ENCODE measurements at places on chromosomes 3 and 15.

DNA sequence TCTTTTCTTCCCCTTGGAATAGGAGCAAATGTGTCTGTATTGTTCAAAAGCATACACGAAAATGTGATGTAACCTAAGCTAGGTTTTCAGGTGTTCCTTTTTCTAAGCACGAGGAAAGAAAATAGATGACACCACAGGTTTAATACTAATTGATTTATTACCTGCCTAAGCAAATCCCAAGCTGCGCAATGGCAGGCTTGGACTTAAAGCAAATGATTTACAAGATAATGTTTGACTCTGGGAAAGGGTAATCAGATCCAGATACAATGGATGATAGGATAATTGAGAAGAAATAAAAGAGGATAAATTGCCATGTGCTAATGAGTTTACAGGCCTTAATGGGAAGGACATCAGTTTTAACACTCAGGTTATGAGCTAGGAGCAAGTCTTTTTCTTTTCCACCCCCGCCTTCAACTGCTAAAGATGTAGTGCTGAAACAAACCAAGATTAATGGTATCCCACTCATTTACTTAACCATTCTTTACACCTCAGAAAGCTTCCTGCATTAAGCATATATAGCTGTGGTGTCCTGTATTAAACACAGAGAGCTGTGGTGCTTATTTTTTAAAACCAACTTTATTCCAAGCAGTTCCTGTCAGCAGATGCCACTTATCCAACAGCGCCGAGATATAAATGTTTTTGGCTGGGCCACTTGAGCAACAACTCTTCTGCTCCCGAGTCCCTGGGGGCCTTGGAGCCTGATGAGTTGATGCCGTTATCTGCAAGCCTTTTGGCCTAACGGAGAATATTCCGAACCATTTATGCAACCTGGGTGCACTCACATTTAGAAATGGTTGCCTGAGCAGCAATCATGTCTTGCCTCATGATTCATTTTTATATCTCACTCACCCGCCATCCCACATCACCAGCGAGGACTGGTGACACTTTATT, 205.5 kb downstream of the MECOM start:
- DNase-seq = peak; percentile 65

DNA sequence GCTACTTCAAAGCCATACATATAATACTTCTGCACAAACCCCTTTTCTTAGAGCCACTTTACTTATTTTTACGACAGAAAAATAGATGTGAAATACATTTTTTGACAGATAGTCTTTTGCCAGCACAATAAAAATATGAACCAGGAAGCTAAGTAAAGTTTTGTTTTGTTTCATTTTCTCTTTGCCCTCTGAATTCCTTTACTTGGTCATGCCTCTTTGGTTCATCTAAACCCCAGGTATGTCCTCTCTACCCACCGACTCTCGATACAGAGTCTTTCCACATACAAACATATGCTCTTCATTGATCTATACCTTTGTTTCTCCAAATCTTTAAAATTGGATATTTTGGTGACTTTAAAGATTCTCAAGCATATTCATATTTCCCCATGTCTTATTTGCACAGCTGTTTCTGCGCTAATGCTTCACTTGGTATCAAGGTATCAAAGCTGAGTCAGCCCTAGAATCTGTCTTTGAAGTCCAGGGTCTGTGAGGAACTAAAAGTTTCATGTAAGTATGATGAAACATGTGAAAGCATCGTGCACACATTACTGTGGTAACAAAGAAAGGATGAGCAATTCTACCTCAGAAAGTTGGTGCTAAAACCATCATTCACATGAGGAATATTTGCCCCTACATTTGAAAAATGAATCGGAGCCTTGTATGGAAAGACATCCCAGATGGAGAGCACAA, 845.4 kb downstream of the NAALADL2 start:
- DNase-seq = no peak

GRCh38 chr3:147903026-147903425, 493.9 kb downstream of the ZIC1 start:
- DNase-seq = no peak

GRCh38 chr15:74242441-74243185, 6.5 kb downstream of the CCDC33 start:
- peak; percentile 51 for DNase-seq

- no peak for DNase-seq
These were observed 41.8 kb upstream of the RHO start for GRCh38 chr3:129486664-129487035.

GRCh38 chr3:37980462-37981347, 9.9 kb upstream of the VILL start:
- DNase-seq = no peak

DNA sequence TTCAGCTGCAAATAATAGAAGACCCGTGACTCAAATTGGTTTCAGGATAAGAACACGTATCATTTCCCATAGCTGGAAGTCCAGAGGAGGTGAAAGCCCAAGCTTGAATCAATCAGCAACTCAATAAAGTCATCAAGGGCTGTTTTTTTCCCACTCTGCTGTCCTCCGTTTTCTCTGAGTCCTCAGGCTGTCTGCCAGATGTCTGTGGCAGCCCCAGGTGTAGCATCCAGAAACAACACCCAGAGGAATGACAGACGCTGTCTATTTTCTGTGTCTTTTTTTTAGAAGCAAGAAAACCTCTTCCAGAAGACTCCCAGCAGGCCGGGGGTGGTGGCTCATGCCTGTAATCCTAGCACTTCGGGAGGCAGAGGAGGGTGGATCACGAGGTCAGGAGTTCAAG, 204.4 kb downstream of the FAM43A start:
- DNase-seq = no peak

DNA sequence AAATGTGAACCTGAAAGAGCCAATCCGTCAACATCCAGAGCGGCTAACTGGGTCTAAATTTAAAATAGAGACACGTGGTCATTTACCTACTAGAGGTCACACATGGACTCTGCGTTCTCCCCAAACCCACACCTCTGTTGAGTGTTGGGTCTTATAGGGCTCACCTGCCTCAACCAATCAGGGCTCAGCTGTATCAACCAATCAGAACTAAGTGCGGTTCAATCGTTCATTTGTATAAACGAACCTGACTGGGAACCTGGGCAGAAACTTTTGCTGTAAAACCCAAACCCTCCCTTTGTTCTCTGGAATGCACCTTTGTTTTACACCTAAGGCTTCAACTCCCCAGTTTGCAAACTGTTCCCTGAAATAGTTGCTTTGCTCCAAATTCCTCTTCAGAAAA, 8.9 kb downstream of the DNAAF4 start:
- DNase-seq = no peak

DNA sequence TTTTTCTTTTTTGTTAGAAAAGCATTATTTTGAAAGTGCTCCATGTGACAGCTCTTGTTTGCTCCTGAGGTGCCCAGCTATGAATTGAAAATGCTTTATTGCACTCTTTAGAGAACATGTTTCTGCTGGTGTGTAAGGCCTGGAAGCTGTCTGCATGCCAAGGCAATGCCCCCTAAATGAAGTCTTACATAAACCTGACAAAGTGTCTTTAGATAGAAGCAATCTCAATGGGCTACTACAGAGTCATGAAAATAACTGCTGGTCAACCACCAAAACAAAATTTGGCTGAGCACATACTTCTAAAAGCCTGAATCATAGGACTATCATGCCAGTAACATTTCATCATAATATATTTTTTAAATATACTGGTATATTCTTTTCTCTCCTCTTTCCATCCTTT, 178.7 kb downstream of the THRB start:
- peak; percentile 30 for DNase-seq

GRCh38 chr3:133983576-133984560, 45.9 kb downstream of the SLCO2A1 start:
- DNase-seq = no peak

DNA sequence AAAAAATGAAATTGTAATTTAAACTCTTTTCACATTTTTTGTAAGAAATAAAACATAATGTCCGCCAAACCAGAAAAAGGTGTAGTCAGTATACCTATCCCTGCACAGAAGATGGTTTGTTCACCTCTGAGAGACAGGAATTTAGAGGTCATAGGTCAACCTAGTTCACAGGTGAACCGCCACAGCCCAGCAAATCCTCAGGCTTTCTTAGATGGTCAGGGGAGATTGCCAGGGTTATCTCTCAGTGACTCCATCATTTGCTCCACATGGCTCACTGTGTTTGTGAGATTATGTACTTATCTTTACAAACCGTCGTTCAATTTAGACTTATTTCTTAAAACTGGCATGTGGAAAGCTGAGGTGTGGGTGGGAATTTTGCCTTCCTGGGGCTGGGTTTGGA, 264.2 kb downstream of the GABRG3 start:
- DNase-seq = no peak

GRCh38 chr3:15064299-15064834, 748 bp downstream of the MRPS25 start:
- peak; percentile 45 for DNase-seq

- DNase-seq = no peak
These were observed 453.8 kb downstream of the OTOL1 start for GRCh38 chr3:161950318-161950868.

DNA sequence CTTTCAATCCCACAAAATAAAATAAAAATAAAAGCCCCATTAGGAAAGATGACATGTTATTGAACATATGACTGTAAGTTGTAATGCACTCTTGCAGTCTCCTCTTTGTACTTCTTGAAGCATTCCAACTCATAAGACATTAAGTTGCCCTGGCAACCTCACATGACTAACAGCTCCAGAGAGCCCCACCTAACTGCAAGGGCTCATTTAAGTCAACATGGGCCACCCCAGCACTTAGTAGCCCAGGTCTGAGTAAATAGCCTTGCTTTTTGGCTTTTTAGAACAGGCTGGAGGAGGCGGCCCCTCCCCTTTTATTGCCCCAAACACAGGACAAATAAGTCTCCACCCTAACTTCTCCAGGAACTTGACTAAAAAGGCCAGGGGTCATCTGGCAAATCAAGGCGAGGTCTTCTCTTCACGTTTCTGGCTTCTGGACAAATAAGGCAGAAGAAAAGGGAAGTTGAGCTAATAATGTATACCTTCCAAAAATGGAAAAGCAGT, 135.1 kb downstream of the TMCO5A start:
- DNase-seq = peak; percentile 95

DNA sequence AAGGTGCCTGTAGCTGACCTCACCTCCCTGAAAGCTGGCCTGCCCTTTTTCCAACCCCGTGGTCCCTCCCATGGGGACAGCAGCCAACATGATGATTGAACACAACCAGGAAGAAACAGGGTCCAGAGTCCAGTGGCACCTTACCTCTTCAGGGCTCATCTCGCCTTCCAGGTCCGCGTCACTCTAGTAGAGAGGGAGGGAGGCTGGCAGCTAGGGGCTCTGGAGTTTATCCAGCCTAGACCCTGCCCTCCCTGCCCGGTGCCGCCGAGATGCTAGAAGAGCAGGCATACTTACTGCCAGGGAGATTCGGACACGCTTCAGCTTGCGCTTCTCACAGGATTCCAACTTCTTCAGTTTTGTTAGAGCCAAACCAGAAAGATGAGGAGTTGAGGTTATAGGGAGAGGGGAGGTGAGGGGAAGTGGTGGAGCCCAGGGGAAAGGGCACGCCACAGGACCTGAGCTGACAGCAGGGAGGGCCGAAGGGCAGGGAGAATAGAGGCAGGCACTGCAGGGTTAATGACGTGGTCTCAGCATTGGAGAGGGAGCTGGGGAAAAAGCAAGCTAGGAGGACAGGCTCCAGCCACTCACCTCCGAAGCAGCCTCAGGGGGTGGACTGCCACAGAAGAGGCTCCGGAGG, 9.1 kb downstream of the CLCN2 start:
- DNase-seq = no peak

GRCh38 chr3:115833074-115833473, 209.8 kb downstream of the GAP43 start:
- DNase-seq = no peak

GRCh38 chr3:165502707-165503106, 306.5 kb upstream of the SLITRK3 start:
- DNase-seq = no peak

GRCh38 chr15:44813231-44813630, 76.9 kb downstream of the TRIM69 start:
- no peak for DNase-seq

- peak; percentile 48 for DNase-seq
These were observed 664 bp downstream of the PPCDC start for GRCh38 chr15:75023872-75024636.

DNA sequence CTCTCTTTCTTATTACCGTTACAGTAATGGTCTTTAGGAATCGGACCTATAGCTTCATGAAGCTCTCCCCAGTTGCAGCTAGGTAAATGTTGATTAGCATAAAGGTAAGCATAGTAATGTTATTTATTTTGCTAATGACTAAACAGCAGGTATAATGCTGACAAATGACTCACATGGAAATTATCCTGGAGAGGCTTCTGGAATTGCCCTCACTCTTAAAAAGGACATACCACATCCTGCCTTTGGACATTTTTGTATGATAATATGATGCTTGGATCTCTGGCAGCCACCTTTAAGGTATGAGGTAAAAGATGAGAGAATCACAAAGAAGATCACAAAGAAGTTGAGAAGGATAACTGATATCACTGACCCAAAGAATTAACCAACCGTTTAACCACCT, 238.6 kb downstream of the CHL1 start:
- no peak for DNase-seq

- peak; percentile 64 for DNase-seq
These were observed 24.8 kb upstream of the TRIM59 start for GRCh38 chr3:160474416-160474838.

DNA sequence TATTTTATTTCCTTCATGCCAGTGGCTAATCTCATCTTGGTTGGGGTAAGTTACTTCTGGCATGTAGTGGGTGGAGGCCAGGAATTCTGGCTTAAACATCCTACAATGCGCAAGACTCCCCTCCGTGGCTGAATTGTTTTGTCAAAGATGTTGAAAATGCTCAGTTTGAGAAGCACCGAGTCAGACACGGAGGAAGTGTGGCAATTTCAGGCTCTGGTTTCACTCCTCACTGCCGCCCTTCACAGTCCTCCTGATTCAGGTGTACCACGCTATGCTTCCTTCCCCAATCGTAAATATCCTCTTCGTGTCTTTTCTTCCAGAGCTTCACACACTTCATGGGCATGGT, 150.7 kb downstream of the OPA1 start:
- peak; percentile 13 for DNase-seq

DNA sequence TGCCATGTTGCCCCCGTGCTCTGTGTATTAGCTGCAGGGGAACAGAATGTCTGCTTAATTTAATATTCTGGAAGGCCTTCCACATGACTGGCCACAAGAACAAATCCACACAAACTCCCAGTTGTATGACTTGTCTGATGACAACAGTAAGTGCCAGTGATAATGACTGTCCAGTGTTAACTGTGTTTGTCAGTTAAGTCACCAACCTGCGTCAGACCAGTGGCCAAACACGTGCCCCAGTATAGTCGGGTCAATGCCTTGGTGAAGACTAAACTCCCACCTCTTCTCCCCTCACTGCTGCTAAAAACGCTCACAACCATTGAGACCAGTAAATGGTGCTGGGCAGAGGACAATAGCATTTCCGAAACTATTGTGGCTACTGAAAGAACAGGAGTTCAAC, 9.8 kb upstream of the ATP13A5 start:
- no peak for DNase-seq

- no peak for DNase-seq
These were observed 34.9 kb upstream of the CILP start for GRCh38 chr15:65246026-65246714.

DNA sequence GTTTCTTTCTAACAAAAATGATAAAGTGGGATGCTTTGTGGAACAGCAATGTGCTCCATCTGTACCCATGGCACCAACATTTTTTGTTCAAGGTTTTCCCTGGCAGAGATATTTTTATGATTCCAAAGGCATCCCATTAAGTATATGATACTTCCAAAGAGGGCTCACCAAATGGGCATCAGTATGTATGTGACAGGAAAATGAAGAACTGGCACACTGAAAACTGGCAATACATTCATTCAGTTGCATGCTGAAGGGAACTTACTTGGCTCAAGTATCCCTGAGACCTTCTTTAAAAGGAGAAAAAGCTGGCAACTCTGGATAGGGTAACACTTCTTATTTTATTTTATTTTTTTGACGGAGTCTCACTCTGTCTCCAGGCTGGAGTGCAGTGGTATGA, 249.8 kb downstream of the IL20RB start:
- no peak for DNase-seq

All from cardiac fibroblast (primary cell).